ENCODE measurements at places on chromosomes 13 and 19. TPM values are rescaled to one million over a fixed set of nuclear protein-coding genes. Genes with fewer than 3 reads are reported as not detected.
A peak's percentile ranks its signal among the peaks of the same experiment; 100 is the strongest.

Gene ZGLP1
- 3.9 TPM for total RNA-seq

Gene ACER1
- 0.55 TPM for total RNA-seq

Gene RNF113B
- not detected for total RNA-seq

Gene ZNF90
- total RNA-seq, result 19.8 TPM

Gene BRME1
- total RNA-seq, result 5.5 TPM

Gene ZNF283
- total RNA-seq, result 11.5 TPM

Gene SIGLEC9
- 1.3 TPM for total RNA-seq

Gene CLIP3
- 1.4 TPM for total RNA-seq

- no peak for DNase-seq
These were observed 7.5 kb upstream of the KPTN start for GRCh38 chr19:47491358-47492136.

GRCh38 chr13:85108356-85108755 lies 690.9 kb downstream of the SLITRK6 start:
- no peak for DNase-seq

GRCh38 chr19:40256512-40256911 lies 28.6 kb downstream of the AKT2 start:
- DNase-seq, result no peak

GRCh38 chr19:2982983-2983350 lies 5.6 kb downstream of the TLE6 start:
- DNase-seq, result no peak

- no peak for DNase-seq
These were observed 58.1 kb downstream of the MRPL57 start for GRCh38 chr13:21234526-21234925.

GRCh38 chr19:43624933-43625332 lies 5.5 kb upstream of the ZNF428 start:
- DNase-seq, result peak; percentile 87

- DNase-seq, result no peak
These were observed 22.8 kb upstream of the ERVV-1 start for GRCh38 chr19:52990759-52991418.

DNA sequence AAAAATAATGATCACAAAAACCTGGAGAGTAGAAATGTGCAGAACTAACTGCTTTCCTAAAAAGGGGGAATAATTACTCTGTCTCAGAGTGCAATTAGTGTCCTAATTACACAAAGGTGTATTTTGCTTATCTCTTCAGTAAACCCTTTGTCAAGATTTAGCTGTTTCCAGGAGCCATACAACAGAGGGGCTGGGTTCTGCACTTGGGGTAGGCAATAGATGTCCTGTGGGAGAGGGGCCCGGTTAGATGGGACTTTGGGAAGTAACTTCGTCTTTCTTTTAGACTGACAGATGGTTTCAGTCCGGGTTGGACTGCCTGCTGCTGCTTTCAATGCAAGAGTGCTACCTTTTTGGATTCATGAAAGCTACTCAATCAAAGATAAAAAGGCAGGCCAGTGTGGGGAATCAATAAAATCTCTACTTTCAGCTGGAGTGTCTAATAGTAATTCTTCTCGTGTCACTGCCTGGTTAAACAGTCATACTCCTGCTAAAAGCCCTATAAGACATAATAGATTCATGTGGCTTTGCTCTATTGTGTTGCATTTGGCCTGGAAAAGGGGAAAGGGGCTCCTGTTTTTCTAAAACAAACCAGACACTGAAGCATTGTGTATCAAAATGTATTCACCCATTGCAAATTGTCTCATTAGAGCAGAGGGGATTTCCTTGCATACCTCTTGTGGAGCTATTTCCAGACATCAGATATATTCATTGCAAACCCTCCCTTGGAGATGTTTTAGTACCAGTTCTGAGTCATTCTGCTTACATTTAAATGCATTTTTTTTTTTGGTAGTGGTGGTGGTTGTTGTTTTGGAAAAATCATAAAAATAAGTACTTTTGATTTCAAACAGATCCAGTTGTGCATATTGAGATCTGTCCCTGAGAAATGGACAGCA lies 83.3 kb upstream of the PCDH8 start:
- DNase-seq, result no peak

- DNase-seq, result no peak
These were observed 312 bp downstream of the CAPS start for GRCh38 chr19:5914358-5914774.

DNA sequence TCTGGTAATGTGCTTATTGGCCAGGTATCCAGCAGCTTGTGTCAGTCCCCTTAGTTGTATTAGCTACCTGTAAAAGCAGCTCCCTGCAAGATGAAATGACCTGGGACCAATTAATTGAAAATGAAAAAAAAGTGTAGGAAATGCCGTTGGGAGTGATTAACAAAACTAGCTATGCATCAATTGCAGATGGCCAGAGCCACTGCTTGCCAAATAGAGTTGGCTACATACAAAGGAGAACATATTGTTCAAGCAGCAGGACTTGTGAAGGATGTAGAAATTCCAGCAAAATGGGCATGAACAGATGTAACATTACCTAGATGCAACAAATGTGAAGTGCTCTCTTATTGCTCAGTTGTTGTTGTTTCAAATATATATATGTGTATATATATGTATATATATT lies 300.5 kb downstream of the PCDH17 start:
- no peak for DNase-seq

DNA sequence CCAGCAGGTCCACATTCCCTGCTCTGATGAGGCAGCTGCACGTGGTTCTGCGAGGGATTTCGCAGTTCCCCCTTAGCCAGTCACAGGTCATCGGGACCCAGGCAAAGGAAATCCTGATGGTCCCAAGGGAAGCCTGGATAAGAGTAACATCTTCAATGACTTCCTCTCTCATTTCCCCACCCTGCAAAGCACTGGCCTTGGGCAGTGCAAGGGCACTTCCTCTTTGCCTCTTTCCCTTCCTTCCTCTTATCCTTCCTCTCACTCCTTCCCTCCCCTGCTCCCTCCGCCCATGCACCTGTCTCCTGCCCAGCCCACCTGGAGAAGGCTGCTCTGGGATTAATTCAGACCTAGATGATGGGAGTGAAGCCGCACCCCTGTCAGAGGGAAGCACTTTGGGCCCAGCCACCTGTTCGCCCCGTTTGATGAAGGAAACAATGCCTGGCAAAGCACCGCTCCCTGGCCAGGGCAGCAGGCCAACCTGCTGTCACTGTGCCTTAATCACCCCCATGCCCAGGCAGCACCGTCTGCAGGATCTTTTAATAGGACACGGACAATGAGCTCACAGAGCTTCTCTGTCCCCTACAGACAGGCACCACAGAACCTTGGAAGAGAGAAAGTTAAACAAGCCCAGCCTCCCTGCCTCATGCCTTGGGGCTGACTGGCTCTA lies 113.5 kb upstream of the PABPC3 start:
- DNase-seq, result no peak

All from activated naive CD8-positive, alpha-beta T cell treated with anti-CD3 and anti-CD28 coated beads, Interleukin-2, amount 10 ng/mL, durations not matched to agents 7 days and 5 days (primary cell).